ENCODE measurements at places on chromosomes 7 and 10.

DNA sequence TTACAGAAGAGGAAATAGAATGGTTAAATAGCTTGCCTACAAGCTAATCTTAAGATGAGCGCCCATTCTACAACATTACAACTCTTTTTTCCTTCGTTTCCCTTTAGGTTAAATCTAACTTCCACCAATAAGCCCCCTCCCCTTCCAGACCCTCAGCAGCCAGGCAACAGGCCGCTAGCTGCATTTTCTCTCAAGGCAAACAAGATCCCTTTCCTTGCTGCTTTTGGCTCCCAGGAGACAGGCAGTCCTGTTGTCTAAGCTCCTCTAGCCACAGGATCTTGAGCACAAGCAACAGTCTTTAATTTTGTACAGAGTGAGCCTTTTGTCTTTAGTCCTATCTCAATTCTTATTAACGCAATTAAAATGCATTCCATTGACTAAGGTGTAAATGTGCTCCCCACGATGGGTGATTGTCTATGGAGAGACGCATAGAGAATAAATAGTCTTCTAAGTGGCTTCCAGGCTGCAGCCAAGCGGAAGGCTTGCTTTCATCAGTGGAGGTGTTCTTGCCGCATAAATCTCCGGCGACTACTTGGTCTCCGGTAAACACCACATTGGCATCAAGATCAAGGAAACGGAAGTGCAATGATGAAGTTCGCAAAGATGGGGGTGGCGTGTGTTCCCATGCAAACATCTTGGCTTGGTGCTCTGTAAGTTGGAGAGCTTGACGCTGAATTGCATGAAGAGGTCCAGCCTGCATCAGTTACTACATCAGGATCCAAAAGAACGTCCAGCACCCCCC is 181.9 kb upstream of the LYZL2 start:
- DNase-seq, result no peak

- DNase-seq, result no peak
These were observed 16.2 kb upstream of the UTF1 start for GRCh38 chr10:133213641-133214467.

GRCh38 chr10:86316990-86317389 is 49.6 kb downstream of the GRID1 start:
- DNase-seq, result no peak

- DNase-seq, result no peak
These were observed 6.4 kb downstream of the SH2B2 start for GRCh38 chr7:102292813-102293798.

GRCh38 chr10:17872191-17873091 is 63.3 kb downstream of the MRC1 start:
- DNase-seq, result peak; percentile 46

- DNase-seq, result no peak
These were observed 5.3 kb downstream of the CLDN15 start for GRCh38 chr7:101232141-101232850.

DNA sequence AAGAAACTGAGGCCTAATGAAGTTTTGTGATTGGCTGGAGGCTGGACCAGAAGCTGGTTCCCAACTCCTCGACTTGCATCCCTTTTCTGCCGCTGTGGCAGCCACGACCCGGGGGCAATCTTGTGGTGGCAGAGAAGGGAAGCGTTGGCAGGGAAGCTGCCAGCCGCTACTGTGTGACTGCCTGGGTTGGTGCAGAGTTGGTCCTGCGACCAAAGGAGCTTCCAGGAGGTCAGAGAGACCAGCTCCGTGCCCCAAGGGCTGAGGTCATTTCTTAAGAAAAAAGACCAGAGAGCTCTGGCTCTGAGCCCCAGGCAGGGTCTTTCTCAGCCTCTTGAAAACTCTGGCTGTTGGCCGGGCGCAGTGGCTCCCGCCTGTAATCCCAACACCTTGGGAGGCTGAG is 47.2 kb downstream of the PRF1 start:
- DNase-seq, result peak; percentile 41

GRCh38 chr7:74006451-74007241 is 21.3 kb upstream of the ELN start:
- DNase-seq, result no peak

- DNase-seq, result no peak
These were observed 32.2 kb downstream of the MAD1L1 start for GRCh38 chr7:2200584-2200980.

DNA sequence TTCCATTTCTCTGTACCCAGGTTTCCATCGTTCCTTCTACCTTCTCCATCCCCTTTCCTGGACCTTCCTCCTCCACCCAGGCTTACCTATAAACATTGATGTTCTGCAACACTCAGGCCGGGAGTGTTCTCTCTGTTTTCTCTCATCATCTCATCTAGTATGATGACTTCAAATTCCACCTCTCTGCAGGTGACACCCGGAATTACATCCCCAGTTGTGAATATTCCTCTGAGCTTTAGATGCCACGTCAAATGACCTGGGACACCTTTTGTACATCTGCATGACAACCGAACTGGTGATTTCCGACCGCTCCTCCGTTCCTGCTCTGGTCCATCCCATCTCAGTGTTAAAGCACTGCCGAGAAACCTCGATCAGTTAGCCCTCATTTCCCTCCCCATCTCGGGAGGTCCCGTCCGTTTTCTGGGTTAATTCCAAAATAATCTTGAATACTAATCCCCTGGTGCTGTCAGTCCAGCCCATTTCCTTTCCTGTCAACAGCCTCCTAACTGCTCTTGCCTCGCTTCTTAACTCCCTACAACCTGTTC is 76.7 kb upstream of the SAMD8 start:
- no peak for DNase-seq

GRCh38 chr10:100750291-100751210 is 5.2 kb downstream of the PAX2 start:
- no peak for DNase-seq

GRCh38 chr7:1341361-1342089 is 108.9 kb downstream of the UNCX start:
- no peak for DNase-seq

DNA sequence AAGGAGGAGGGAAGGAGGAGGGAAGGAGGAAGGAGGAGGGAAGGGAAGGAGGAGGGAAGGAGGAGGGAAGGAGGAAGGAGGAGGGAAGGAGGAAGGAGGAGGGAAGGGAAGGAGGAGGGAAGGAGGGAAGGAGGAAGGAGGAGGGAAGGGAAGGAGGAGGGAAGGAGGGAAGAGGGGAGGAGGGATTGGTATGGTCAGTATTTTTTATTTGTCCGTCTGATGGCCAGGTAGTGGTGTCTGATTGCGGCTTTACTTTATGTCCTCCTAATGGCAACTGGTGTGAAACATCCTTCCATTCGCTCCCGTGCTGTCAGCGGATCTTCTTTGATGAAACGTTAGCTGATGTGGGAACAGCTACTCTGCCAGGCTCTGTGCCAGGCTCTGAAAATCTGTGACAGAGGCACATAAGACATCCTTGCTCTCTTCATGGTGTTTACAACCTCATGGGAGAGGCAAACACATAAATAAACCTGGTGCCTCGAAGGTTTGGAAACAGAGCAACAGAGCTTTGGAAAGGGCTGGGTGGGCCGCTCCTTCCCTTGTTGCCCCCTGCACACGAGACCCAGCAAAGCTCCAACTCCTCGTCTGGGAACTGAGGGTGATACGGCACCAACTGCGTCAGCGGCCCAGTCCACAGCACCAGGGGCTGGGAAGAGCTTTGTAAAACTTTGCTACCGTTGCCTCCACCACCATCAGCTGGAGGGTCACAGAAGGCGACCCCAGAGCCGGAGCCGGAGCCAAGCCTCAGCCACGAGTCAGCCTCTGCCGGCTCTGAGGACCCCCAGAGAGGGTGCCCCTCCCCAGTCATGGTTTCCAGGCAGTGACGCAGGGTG is 40.3 kb downstream of the PDGFA start:
- no peak for DNase-seq

DNA sequence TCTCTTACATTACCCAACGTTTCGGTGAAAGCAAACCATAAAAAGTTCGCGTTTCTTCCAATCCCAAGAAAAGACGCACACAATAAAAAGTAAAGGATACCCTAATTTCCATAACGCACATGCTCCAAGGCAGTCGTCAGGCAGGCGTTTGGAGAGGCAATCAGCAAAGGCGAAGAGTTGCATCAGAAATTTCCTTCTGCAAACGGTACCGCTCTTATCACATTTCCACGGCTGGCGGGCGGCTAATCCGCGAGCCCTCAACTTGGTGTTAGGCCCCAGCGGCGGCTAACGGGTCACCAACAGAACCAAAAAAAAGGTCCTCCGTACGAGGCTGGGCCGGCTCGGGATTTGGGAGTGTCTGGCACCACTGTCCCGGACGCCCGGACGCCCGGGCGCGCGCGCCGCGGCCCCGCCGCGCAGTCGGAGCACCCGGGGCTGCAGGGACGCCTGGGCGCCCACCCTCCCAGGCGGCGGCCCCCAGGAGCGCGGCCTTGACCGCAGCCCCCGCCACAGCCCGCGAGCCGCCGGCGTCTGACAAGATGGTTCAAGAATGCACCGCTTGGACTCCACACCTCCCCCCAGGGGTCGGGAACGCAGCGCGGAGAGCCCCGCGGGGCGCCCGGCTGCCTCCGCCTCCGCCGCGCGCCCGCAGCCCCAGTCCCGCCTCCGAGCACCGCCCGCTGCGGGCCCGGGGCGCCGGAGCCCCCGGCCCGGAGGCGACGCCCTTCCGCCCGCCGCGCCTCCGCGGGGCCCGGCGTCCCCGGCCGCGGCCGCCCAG is 9.8 kb upstream of the GRB10 start:
- DNase-seq, result peak; percentile 71

DNA sequence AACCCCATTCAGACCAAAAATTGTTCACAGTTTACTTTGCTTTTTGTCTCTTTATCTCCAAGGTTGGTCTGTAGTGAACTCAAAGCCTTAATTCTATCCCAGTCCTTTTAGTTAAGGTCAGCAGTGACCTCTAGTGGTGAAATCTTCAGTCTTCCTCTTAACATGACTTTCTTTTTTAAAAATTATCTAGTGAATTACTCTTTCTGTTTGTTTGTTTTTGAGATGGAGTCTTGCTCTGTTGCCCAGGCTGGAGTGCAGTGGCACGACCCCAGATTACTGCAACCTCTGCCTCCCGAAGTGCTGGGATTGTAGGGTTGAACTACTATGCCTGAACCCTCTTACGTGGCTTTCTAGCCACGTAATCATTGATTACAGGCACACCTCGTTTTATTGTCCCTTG is 25.0 kb downstream of the ZNF487 start:
- peak; percentile 70 for DNase-seq

- no peak for DNase-seq
These were observed 12.5 kb upstream of the ARPC1A start for GRCh38 chr7:99313204-99313573.

DNA sequence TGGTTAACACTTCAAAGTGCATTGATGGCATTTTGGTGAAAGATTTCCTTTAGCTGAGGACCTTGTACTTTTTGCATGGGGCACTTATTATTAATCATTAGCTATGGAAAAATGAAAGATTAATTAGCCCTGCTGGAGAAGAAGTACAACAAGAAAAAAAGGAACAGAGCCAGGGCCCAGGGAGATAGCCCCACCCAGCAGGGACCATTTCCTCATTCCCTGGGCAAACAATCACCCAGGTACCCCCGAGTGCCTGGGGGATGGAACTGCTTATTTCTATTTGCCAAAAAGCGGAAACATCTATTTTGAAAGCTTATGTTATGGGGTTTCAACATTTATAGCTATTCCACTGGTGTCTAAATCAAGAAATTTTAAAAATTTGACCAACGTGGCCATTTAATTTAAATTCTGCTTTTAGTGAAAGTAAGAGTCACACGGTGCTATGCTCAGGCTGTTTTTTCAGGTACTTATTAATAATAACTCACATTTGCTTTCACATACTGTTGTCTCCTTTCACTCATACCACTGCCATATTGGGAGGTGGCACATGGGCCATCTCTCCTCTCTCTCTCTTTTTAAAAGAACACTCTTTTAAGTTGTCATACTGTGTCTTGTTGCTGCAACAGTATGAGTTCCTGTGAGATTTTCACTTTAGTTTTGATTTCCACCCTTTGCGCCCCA is 143.6 kb upstream of the KIF5B start:
- DNase-seq, result no peak

DNA sequence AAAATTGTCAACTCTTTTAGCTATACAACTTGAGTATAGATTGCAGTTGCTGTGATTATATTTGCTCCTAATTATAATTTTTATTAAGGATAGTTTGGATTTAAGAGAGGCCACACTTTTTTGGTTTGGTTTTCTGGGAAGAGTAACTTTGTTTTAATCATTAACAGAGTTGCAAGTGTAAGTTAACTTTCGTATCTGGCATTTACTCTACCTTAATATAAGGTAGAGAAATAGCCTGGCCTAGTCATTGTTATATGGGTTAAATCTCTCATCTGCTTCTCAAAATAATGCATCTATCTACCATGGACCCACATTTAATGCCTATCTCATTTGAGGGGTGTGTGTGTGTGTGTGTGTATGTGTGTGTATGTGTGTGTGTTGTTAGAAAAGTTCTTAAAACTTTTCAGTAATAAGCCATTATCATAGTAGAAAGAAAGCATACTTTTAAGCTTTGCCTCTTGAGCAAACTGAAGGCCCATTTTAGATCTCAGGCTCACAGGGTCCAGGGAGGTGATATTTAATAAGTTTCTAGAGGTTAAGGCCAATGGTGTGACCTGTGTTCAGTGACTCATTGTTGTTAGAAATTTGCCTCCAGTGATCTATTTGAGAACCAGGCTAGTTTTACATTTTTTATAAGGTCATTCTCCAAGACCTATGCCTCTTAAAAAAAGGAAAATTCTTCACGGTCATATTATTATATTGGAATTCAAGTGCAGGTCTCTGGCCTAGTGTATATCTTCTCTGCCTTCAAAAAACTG is 10.9 kb upstream of the TEX47 start:
- DNase-seq, result no peak

GRCh38 chr7:64892116-64892515 is 11.0 kb upstream of the ZNF273 start:
- DNase-seq, result no peak

- no peak for DNase-seq
These were observed 258.0 kb upstream of the PRKCQ start for GRCh38 chr10:6838118-6838517.

- DNase-seq, result no peak
These were observed 279.0 kb downstream of the DNAJB6 start for GRCh38 chr7:157615852-157616251.

All from RPMI7951 (cell line).